ENCODE measurements at places on chromosomes 13 and 19.
A peak's percentile ranks its signal among the peaks of the same experiment; 100 is the strongest.

GRCh38 chr19:807627-808422 is 10.6 kb downstream of the PTBP1 start:
- no peak for DNase-seq

- peak; percentile 23 for DNase-seq
Measured at GRCh38 chr19:54481326-54481930, 8.3 kb upstream of the CDC42EP5 start.

DNA sequence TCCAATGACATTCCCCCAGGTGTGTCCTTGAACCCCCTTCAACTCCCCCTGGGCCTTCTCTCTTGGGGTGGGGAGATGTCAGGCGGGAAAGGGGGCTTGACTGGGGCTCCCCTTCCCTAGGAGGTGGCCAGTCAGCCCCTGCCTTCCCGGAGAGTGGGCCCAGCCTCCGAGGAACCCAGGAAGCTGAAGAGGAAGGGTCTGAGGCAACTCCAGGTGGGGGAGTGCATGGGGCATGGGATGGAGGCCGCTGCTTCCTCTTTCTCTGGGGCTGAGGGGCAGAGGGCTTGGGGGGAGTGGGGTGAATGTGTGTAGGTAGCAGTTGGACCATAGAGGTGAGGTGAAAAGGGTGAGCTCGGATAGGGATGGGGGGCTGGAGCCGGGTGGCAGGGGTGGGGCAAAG is 2.7 kb upstream of the INAFM1 start:
- no peak for DNase-seq

DNA sequence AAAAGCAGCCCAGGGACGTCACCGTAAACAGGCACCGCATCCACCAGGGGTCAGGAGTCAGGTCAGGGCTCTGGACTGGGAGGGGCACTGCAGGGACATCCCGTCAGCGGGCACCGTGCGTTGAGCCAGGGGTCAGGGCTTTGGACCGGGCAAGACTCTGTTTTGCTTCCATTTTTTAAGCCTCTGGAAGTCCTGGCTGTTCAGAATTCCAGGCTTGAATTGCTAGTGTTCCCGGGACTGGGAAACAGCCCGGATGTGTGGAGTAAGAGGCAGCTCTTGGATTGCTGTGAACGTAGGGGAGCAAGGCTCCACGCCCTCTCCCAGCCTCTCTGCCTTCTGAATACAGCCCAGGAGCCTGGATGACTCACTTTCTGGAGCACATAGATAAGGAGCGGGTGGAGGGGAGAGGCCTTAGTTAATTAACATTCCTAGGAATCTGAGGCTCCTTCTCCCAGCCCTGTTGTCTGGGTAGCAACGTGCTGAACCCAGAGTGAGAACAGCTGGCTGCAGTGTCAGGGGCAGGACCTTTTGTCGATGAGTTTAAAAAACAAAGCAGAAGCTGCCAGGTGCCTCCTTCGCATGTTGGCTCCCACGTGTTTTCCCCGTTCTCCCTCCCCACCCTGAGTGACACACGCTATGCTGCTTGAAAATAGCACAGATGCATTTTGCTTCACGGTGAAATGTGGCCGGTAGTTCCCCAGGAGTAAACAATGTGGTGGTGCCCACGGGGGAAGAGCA is 21.9 kb downstream of the ATP11A start:
- DNase-seq, result peak; percentile 95

DNA sequence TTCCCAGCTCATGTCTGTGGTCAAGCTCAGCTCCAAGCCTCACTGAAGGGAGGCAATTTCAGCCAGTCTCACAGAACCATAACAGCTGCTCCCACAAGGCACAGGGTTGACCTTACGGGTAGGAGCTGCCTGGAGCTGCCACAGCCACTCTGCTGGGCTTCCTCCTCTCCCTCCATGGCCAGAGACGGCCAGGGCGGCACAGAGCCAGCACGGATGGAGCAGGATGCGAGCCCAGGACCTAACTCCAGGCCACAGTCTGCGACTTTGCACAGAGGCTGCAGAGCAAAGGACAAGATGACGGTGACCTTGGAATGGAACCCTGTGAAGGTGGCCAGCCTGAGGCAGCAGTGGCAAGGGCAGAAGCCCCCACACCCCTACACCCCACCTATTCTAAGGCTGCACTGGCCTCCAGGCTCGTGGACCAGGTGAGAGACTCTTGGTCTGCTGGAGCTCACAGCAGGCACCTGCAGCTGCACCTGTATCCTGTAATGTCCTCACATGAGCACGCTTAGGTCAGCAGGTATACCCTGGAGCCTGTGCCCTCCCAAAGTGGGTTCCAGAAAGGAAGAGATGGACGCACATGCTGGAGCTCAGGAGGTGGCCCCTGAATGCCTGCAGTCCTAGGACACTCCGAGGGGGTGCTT is 29.6 kb downstream of the ADPRHL1 start:
- no peak for DNase-seq

- no peak for DNase-seq
Measured at GRCh38 chr19:3375221-3376090, 9.1 kb downstream of the NFIC start.

- DNase-seq, result no peak
Measured at GRCh38 chr13:42083138-42083770, 34.8 kb downstream of the DGKH start.

- DNase-seq, result no peak
Measured at GRCh38 chr13:103531278-103531677, 465.1 kb upstream of the SLC10A2 start.

- no peak for DNase-seq
Measured at GRCh38 chr13:106919133-106919532, 351.2 kb upstream of the ARGLU1 start.

DNA sequence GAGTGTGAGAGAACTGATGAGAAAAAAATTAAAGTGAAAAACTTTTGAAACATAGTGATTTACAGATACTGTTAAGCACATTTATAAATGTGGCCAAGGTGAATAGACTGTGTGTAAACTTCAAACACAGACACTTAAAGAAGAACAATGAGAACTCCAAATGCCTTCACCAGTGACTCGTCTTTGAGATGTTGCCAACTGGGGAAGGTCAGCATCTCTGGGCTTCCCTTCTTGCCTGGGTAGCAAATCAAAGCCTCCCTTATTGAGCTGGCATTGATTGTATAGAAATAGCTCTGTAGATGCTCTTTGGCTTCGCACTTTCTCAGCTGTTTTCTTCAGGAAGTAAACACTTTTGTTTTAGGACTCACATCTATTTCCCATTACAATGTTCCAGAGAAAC is 177.3 kb upstream of the SGCG start:
- DNase-seq, result no peak

- no peak for DNase-seq
Measured at GRCh38 chr19:51296336-51297093, 14.9 kb upstream of the IGLON5 start.

GRCh38 chr13:91101381-91101780 is 246.1 kb upstream of the MIR17HG start:
- peak; percentile 52 for DNase-seq

GRCh38 chr13:100195568-100195967 is 106.7 kb downstream of the PCCA start:
- DNase-seq, result no peak

DNA sequence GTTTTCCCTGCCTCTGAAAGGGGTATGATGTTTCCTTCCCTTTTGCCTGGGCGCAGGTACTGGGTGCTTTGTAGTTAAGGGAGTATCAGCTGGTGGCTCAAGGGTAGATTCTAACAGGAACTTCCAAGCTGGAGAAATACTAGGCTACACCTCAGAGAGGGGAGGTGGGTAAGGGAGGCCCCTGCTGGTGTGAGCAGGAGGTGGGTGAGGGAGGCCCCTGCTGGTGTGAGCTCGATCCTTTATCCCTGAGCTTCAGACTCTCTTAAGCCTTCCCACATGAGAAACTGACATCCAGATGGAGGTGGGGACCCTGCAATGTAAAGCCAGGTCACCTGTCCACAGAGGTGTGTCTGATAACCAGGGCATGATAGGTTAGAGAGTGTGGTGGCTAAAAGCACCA is 32.1 kb downstream of the CYP2B6 start:
- DNase-seq, result no peak

GRCh38 chr19:55550321-55550650 is 4.9 kb upstream of the SBK3 start:
- no peak for DNase-seq

GRCh38 chr13:100209857-100210825 is 121.2 kb downstream of the PCCA start:
- peak; percentile 73 for DNase-seq

- DNase-seq, result no peak
Measured at GRCh38 chr13:106401081-106401480, 134.4 kb downstream of the EFNB2 start.

- no peak for DNase-seq
Measured at GRCh38 chr19:6071875-6072274, 38.4 kb downstream of the RFX2 start.

- DNase-seq, result no peak
Measured at GRCh38 chr19:2494084-2494446, 18.1 kb downstream of the GADD45B start.

DNA sequence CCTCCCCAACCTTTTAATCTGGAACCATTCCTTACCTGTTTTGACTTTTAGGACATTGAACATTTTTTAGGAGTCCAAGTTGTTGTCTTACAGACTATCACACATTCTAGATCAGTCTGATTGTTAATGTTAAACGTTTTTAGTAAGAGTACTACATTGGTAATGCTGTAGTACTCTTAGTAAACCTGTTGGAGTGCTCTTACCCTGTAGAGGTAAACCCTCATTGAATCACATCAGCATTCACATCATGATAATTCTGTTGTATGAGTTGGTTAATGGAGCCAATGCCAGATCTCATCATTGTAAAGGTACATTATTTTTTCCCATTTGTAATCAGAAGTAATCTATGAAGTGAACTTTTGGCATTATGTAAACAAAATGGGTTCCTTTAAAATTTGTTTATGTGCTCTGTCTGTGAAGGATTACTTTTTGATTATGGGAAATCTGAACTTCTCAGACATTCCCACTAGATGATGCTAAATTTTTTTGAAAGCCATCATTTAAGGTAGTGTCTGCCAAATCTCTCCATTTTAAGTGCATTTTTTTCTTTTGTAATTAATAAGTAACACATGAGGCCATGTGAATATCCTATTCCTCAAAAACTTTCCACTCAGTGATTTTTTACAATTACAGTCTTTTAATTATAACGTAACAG is 55.2 kb downstream of the VWA8 start:
- peak; percentile 8 for DNase-seq

DNA sequence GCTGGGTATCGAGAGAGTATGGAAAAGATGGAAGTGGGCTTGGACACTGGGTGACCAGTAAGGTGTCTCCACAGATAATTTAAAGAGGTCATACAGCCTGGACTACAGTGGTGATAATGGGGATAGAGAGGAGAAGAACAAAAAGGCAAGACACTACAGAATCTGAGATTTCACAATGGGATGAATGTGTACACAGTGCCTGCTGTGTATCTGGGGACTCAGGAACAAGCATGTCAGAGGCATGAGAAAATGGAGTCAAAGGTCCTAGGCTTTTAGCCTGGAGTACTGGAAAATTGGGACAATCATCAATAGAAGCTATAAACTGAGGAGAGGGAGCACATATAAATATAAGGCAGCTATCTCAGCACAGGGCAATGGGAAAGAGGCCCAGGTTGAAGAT is 69.4 kb downstream of the TSC22D1 start:
- DNase-seq, result no peak

DNA sequence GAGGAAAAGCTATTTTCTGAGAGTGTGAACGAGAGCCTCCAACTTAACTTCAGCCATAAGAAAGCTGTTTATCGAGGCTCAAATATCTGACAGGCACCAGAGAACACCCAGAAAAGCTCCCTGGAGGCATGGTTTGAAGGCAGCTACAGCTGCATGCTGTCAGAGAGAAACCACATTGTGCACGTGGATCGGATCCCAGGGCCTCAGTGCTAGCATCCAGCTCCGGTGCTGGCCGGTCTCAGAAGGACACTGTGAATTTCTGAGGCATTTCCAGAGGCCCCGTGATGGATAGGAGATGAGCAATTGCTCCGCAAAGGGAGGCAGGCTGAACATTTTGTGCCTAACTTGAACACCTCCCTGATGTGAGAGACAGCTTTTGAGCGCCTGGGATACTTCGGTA is 315.7 kb downstream of the FGF9 start:
- DNase-seq, result no peak

GRCh38 chr19:51903192-51903591 is 1.6 kb downstream of the ZNF649 start:
- no peak for DNase-seq

- DNase-seq, result no peak
Measured at GRCh38 chr13:66703597-66703996, 526.5 kb downstream of the PCDH9 start.

- DNase-seq, result no peak
Measured at GRCh38 chr13:78841358-78841963, 182.5 kb upstream of the OBI1 start.

DNA sequence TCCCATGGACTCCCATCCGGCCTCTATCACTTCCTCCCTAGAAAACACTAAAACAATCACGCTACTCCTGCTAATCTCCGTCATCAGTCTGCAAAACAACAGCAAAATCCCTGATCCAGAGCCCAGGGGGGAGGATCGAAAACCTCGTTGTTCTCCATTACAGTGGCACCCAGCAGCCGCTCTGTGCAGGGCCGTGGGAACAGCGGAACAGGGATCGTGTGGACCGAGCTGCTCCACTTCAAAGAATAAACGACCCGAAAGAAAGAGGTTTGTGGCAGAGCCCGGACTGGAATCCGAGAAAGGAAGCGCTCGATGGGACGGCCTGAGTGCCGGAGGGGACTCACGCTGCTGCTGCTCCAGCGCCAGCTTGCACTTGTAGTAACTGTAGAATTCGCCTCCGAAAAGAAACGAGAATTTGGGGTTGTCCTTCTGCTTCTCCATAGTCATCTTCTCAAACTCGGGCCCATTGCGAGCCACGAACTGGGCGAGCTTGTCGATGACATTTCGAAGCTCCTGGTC is 652 bp downstream of the CHERP start:
- DNase-seq, result no peak

DNA sequence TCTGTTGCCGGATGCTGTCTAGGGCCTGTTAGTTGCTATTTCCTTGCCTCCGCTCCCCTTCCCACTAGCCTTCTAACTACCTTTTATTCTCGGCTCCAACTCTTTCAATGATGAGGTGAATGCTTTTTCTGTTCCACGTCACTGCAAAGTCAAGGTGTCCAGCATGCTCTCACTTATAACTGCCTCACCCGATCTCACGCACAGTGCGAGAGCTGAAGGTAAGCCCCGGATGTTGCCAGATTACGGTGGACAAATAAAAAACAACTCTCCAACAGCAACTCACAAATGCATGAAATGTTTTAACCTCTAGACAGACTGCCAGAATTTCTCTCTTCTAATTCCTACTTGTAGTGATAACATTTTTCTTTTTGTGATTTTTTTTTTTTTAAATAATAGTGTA is 169.9 kb downstream of the STK24 start:
- no peak for DNase-seq

GRCh38 chr13:31477961-31478360 is 261.4 kb upstream of the RXFP2 start:
- peak; percentile 85 for DNase-seq

GRCh38 chr19:16527971-16528521 is 14.2 kb downstream of the CHERP start:
- no peak for DNase-seq

GRCh38 chr19:4449022-4449638 is 8.5 kb downstream of the UBXN6 start:
- DNase-seq, result no peak
